Stimulated activated CD4-positive, alpha-beta T cell treated with anti-CD3 and anti-CD28 coated beads, Interleukin-2, amount 100 ng/mL, for 4 hours (primary cell): ENCODE measurements at places on chromosomes 7 and 10.

- peak; percentile 45 for DNase-seq
Observed at GRCh38 chr7:140229591-140230515, 53.1 kb upstream of the KDM7A start.

- DNase-seq, result no peak
Observed at GRCh38 chr7:30797176-30798040, 26.2 kb downstream of the MINDY4 start.

DNA sequence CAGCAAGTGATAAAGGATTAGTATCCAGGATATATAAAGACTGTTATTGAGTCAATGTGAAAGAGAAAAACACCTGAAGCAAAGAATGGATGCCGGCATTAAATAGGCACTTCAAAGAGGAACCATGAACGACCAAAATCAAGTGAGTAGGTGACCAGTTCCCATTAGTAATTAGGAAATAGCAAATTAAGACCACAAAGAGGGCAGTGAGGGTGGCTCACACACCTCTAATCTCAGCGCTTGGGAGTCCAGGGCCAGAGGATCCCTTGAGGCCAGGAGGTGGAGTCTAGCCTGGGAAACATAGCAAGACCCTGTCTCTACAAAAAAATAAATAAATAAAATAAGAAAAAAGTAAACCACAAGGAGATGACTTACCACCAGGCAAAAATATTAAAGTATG, 1.5 kb upstream of the ANTXRL start:
- no peak for DNase-seq

DNA sequence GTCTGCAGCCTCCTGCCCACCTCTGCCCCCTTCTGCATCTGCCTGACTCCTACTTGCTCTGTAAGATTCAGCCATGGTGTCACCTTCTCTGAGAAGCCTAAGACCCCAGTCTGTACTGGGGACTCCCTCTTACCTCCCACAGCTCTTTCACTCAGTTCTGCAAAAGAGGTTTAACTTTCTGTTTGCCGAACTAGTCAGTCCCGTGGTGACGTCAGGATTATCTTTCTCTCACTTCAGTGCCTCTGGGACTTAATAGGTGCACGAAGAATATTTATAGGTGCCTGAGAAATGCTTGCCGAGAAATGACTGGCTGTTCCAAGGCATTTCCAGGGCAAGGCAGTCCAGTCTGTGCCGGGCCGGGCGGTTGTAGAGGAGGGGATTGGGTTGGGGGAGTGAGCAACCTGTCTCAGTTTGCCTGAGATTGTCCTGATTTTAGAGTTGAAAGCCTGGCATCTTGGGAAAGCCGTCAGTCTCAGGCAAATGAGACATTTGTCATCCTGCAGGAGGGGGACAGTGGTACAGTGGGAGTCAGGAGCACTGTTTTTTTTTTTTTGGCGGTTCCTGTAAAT, 227.5 kb upstream of the NPVF start:
- DNase-seq, result no peak

DNA sequence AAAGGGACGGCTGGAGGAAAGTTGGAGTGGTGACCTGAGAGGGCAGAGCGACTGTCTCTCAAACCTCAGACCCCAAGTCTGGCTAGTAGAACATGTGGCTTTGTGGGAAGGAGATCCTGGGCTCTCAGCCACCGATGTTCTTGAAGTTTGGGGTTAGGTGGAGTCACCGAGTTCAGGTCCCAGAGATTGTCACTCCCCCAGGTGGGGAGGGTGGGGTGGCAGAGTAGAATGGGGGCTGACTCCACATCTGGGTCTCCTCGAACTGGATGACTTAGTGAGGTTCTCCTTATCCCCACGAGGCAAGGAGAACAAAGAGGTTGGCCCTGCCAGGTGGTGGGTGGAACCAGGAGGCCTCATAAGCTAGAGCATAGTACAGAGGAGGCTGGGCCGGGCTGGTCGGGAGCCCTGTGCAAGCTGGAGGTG, 14.7 kb upstream of the PNLIPRP2 start:
- DNase-seq, result no peak

- DNase-seq, result no peak
Observed at GRCh38 chr10:9621216-9621615, 1396.5 kb upstream of the CELF2 start.

DNA sequence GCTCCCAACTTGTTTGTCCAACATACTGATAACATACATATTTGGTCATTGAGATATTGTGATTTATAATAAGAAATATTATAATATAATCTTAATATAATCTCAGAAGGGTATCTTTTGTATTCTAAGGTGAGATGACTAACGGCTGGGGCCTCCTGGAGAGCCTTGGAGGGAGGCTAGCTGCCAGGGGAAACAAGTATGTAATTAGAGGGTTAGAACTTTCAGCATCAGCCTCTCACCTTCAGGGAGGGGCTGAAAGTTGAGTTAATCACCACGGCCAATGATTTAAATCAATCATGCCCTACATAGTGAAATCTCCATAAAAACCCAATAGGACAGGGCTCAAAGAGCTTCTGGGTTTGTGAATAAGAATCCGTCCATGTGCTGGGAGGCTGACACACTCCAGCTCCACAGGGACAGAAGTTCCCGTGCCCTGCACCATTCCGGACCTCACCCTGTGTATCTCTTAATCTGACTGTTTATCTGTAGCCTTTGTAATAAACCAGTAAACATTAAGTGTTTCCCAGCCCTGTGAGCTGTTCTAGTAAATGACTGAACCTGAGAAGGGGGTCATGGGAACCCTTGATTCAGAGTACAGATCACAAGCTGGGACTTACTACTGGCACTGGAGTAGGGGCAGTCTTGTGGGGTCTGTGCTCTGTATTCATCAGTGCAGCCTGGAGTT, 86.3 kb upstream of the STEAP1B start:
- DNase-seq, result no peak

- DNase-seq, result no peak
Observed at GRCh38 chr10:122083478-122084025, 94.6 kb downstream of the TACC2 start.

GRCh38 chr10:61815496-61815895, 86.0 kb upstream of the ARID5B start:
- DNase-seq, result no peak

DNA sequence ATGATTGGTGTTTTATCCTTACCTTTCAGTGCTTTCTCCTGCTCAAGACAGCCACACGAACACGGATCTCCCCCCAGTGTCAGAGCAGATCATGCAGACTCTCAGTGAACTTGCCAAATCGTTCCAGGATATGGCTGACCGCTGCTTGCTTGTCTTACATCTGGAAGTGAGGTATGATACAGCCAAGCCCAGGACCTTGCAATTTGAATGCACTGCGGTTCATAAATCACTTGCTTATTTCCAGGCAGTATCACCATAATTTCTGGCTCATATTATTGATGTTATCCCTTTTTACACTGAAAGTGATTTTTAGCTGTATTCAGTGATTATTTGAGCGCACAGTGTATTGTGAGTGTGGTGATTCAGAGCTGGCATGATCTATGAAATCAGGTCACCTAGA, 129.7 kb upstream of the LRGUK start:
- no peak for DNase-seq

DNA sequence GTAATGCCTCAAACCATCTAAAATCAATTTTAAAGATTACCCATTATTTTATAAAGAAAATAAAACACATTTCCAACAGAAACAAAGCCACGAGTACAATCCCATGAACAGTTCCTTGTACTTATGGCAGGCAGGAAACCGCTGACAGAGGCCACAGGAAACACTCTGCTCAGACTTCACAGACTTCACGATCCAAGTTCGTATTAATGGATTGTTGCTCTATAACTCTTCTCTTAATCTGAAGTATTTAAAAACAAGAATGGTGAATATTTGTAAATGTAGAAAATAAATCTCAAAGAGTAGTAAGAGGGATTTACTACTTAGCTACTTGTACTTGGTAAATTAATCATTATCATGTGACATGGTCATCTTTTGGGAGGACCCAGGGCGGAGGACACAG, 78.3 kb downstream of the SNX10 start:
- DNase-seq, result no peak

DNA sequence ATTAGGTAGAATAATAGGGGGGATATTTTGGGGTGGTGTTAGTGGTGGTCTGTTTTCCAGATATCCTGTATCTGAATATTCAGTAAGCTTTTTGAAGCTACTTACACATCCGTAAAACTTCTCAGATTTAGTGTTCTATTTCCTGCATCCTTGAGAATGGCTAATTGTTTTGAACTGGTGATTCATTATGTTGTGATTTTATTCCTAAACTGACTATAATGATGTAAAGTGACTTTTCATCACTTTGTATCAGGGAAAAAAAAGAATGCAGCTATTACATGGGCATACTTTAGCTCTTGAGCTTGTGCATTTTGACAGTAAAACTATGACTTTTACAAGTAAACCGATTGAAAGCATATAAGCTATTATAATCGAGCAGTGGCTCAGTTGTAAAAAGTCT, 18.2 kb downstream of the WAC start:
- DNase-seq, result no peak

DNA sequence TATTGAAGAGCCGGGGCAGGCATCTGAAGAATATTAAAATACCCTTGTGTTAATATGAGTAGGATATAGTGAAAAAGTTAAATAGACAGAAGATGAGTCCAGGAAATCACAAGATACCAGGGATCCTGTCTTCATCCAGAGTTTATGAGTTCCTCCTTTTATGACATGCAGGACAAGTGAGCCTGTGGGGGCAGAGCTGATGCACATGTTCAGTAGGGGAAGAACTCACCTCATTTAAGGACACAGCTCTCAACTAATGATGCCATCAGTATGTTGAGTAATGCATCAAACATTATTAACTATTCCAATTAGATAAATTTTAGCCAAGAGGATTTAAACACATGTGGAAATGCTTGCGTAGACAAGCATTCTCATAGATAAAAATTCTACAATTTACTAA, 435.8 kb upstream of the AKR1E2 start:
- DNase-seq, result no peak

DNA sequence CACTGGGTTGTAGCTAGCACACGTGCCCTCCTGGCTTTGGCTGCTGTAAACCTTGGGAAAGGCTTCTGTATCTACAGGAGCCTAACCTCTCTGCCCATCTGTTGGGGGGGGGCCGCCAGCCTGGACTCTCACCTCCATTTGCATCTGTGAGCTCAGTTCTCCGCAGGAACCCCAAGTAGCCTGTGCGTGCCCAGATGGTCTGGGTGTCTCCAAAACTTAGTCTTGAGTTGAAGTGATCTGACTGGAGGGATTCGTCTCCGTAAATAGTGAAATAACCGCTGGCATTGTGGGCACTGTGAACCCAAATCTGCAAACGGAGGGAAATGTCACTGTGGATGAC, 147.9 kb downstream of the ZMYND11 start:
- no peak for DNase-seq

- no peak for DNase-seq
Observed at GRCh38 chr10:76082956-76083355, 651.5 kb downstream of the LRMDA start.

GRCh38 chr10:106000721-106001120, 1163.8 kb downstream of the SORCS1 start:
- DNase-seq, result no peak

DNA sequence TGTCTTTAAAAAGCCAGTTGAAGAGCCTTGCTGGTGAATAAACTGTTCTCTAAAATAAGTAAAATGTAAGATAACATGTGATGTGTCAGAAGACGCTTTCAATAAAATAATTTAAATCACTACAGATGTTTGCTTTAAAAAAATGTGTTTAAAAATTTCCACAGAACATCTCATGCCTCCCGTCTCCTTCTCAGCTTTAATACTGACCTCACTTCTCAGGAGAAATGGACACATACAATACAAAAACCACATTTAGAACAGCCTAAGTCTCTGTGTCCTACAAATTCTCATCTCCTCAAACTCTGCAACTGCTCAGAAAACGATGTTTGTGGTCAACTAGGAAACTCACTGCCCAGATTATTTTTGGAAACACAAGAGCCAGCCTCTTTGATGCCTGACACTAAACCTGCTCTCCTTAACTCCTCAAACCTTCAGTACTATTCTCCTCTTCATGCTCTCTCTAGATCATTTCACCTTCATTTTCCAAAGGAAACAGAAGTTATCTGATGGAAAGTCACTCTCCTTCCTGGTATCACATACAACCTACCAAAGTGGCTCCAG, 120.3 kb downstream of the ZNF438 start:
- no peak for DNase-seq

- no peak for DNase-seq
Observed at GRCh38 chr7:107694386-107694785, 33.8 kb downstream of the SLC26A4 start.

DNA sequence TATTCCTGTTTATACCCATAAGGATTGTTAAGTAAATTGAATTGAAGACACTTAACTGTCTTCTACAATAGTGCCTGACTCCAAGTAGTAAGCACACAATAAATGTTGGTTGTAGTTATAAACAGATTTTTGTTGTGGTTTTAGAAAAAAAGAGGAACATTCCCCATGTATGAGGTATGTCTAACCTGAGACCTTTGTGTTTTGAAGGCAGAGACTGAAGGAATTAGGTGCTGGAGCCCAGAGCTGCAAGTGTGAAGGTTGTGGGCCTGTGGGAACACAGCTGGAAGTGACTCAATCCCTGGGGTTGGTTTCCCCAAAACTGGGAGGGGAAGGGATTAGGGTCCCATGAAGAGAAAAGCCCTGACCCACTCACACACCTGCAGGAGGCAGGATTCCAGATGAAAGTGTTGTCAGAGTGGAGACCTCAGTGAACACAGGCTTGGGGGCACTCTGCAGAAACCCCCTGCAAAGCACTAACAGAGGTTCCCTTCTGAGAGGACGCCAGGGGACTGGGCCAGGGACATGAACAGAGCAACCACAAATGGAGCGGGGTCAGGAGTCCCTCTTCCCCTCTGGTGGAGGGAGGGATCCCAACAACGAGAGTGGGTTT, 265.1 kb upstream of the KLF14 start:
- DNase-seq, result no peak

- no peak for DNase-seq
Observed at GRCh38 chr10:11414314-11415038, 197.0 kb downstream of the USP6NL start.

- no peak for DNase-seq
Observed at GRCh38 chr10:70930263-70931000, 42.1 kb upstream of the PCBD1 start.

- no peak for DNase-seq
Observed at GRCh38 chr7:137835486-137836112, 11.2 kb downstream of the DGKI start.
